ENCODE measurements at places on chromosomes 16 and 17.

GRCh38 chr17:45223539-45224528, 2.1 kb downstream of the FMNL1 start:
- DNase-seq, result no peak

DNA sequence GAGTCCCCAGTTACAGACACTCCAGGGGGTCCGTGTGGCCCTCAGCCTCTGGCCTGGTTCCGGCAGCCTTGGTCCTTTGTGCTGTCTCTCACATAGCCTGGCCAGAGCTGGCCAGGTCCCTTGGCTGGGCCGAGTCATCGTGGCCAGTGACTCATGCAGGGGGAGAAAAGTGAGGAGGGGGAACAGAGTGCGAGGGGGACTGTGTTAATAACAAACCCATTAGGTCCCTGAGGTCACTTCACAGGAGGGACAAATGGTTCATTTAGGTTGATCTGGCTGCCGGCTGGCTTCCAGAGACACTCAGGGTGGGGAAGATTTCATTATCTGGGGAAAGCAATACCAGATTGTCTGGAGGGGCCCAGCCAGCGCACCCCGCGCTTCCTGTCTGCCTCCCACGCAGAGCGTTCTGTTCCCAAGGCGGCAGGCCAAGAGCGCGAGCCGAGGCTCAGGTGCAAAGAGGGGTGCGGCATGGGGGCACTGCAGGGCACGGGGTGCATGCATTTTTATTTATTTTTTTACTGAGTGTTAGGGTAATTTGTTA, 223.1 kb downstream of the SEC14L1 start:
- peak; percentile 38 for DNase-seq

DNA sequence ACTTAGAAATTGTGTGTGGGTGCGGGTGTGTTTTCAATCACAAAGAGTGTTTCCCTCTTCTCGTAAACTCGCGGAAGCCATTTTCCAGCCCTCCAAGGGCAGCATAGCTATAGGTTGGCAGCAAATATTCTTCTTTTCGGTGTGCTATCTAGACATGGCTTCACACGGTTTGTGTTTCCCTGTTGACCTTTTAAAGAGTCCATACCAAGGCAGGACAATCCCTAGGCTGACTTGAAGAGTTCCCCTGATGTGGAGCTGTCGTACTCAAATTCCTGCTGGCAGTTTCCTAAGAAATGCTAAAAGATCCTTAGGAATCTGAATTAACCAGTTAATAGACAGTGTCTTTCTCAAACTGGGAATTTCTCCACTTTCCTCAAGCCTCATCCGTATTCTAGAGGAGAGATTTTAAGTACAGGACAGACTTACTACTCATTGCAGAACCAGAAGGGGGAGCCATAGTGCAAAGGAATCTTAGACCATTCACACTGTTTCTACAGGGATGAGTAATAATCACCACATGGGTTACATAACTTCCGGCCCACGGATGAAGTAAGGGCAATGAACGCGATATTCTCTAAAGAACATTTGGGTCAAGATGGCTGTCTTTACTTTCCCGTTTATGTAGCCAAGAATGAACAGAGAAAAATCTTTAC, 288.6 kb upstream of the ELAC2 start:
- DNase-seq, result no peak

- no peak for DNase-seq
Measured at GRCh38 chr16:75265911-75266701, 14.7 kb upstream of the BCAR1 start.

GRCh38 chr16:89709716-89710432, 8.4 kb upstream of the SPATA2L start:
- no peak for DNase-seq

DNA sequence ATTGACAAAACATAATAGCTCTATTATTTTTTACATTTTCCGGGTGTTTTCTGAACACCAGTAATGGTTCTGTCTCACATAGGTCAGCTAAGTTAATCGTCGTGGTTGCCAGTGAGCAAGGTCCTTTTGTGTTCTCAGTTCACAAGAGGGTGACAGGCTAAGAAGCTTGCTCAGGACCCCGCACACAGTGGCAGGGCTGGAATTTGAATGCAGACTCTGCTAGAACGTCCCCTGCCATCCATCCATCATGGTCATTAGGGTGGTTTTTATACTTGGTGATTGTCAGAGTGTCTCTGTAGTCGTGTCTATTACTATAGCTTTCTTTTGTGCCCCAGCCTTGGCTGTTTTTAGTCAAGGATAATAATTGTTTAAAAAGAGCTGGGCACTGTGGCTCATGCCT, 176.2 kb downstream of the SNX29 start:
- no peak for DNase-seq

GRCh38 chr16:49596068-49596467, 222.5 kb downstream of the C16orf78 start:
- no peak for DNase-seq

- no peak for DNase-seq
Measured at GRCh38 chr17:79034931-79035485, 11.0 kb downstream of the C1QTNF1 start.
